ENCODE measurements at places on chromosomes 11 and 22.

- DNase-seq = no peak
Measured at GRCh38 chr22:39289975-39290720, 29.3 kb downstream of the RPL3 start.

- no peak for DNase-seq
Measured at GRCh38 chr11:96424693-96425092, 34.9 kb downstream of the JRKL start.

DNA sequence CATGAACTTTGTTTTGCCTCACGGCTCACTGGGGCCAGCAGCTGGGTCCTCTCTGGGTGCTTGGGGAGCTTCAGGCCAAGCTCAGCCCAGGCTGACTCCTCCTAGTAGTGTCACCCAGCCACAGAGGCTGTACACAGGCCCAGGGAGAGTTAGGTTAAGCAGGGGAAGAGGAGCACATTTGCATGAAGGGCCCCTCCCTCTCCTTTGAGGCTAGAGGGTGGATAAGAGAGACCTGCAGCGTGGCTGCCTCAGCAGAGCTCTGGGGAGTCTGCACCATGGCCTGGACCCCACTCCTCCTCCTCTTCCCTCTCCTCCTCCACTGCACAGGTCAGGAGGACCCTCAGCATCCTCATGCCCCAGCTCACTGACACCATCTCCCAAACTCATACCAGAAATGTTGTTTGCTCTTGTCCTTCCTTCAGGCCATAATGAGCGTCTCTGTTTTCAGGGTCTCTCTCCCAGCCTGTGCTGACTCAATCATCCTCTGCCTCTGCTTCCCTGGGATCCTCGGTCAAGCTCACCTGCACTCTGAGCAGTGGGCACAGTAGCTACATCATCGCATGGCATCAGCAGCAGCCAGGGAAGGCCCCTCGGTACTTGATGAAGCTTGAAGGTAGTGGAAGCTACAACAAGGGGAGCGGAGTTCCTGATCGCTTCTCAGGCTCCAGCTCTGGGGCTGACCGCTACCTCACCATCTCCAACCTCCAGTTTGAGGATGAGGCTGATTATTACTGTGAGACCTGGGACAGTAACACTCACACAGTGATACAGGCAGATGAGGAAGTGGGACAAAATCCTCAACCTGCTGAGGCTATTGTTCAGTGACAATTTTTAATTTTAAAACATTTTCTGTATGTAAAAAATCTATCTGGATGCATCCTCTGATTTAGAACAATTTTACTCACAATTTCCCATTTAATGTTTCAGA is 82.4 kb upstream of the VPREB1 start:
- no peak for DNase-seq

DNA sequence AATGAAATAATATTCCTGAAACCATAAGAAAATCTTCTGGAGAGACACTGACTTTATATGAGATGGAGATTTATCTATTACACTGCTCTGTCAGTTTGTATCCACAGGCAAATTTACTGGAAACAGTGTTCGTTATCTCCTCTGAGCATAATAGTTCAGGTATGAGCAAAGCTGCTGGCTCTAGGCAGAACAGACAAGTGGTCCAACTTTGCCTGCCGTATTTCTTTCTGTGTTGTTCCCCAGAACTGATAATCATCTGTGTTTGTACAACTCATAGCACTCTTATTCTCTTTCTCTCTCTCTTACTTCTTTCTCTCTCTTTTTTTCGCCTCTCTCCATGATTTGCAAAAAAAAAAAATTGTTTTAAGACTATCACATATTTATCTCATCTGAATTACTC is 623.8 kb upstream of the CHORDC1 start:
- DNase-seq = no peak

DNA sequence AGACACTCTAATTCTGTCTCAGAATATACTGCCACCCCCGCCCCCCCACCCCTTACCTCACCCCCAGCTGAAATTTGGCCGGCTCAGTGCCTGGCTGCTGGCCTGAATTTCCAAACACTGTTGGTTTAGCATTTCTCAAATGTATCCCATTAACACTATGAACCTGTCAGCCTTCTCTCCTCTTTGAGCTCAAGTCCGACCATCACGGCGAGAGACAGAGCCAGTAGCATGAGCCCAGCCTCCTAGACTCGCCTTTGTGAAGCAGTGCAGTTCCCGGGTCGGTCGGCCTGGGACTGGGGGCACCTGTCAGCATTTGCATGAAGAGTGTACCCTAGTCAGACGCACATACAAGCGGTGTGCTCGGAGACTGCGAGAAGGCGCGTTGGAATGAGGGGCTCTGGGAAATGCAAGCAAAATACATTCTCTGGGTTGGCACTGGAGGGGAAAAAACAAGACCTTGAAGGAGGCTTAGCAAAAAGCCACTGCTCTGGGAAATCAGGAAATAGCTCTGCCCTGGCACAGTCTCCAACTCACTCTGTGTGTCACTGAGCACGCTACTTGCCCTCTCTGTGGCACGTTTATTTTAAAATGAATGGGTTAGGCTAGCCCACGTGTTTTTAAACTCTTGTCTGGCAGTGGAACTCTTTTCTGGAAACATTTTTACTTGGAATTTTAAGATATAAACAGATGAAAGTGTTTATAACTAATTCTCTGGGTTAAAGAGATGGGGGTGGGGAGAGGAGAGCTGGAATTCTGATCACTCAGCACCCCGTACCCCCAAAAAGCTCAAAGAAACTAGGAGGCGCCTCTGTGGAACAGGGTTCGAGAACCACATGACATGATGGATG is 108.3 kb downstream of the TIMP3 start:
- DNase-seq = no peak

DNA sequence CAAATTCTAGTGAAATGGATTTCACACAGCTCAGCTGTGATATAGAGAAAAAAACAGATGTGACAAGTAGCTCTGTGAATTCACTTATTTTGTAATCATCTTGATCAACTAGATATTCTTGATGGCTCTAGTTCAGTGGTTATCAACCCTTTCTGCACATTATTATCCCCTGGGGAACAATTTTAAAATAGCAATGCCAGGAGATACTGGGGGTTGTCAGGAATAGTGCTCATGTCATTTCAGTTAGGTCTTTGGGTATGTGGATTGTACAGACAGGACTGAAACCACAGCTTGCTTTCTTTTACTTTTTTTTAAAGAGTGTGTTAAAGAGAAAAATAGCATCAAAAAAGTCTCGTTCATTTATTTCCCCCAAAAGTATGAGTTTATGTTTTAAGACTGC is 269.0 kb upstream of the PDGFD start:
- no peak for DNase-seq

- DNase-seq = no peak
Measured at GRCh38 chr11:132538642-132539041, 993.7 kb downstream of the OPCML start.

- peak; percentile 11 for DNase-seq
Measured at GRCh38 chr11:110522471-110522870, 92.7 kb downstream of the FDX1 start.

- DNase-seq = no peak
Measured at GRCh38 chr11:86737737-86738136, 62.6 kb upstream of the PRSS23 start.

- no peak for DNase-seq
Measured at GRCh38 chr22:47061226-47061625, 298.8 kb downstream of the TBC1D22A start.

DNA sequence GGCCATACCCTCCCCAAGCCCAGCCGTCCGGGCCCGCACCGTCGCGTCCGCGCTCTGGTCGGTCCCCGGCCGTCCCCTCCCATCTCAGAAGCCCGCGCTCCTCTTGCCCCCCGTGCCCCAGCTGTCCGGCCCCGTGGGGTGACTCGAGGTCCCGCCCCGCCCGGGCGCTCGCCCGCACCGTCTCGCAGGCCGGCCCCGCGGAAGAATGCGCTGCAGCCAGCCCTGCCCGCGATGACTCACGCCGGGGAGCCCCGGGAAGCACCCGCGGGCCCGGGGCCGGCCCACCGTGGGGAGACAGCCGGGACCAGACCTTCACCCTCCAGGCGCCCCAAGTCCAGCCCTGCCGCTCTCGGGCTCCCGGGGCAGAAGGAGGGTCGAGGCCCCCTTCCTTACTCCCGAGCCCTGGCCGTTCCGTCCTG is 320 bp upstream of the PHLDA2 start:
- DNase-seq = peak; percentile 90

- no peak for DNase-seq
Measured at GRCh38 chr11:76229690-76230240, 23.5 kb upstream of the WNT11 start.

GRCh38 chr11:126411971-126412381 is 56.5 kb downstream of the ST3GAL4 start:
- no peak for DNase-seq

GRCh38 chr11:12472401-12473005 is 95.1 kb downstream of the PARVA start:
- no peak for DNase-seq

DNA sequence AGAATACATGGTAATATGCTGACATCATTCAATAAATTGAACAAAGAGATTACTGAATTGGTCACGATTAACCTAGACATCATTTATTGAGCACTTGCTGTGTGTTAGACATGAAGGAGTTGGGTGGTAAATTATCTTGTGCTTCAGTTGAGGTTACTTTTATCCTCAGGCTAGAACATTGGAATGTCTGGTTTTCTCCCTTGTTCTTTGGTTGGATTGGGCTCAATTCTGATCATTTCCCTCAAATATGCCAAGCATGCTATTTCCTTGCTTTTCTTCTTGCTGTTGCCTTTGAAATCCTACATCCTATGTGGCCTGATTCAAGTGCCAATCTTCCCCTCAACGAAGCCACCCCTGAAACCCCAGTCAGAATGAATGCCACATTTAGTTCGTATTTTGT is 65.8 kb downstream of the DEUP1 start:
- DNase-seq = no peak

DNA sequence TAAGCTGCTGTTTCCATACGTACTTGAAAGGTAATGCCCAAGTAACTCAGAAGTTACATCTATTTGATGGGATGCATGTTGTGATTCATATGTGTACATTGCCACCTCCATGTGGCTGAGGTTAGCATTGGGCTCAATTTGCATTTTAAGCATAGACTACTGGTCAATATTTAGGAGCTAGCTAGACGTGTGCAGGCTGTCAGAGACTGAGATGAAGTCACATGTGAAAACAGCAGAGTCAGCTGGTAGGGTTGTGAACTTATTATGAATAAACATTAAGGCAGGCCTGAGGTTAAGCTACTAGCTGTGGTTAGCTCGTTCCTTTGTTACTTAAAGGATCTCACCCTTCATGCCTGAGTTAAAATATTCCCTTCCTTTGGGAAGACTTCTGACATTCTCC is 114.5 kb upstream of the MTNR1B start:
- DNase-seq = no peak

DNA sequence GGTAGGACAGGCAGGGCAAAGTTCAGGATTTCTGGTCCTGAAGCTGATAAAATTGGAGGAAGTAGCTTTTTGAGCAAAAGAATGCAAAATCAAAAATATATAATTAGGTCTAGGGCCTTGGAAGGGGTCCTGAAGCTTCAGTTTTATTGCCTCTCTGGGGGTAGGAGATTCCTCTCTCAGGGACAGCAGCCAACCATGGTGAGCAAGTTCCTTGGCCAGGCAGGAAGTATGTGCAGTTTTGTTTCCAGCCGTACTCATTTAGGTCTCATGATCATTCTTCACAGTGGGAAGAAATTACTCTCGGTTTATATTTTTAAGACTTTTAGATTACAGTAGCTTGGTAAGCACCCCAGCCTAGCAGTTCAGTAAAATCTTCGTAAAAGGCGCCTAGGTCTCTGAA is 2.9 kb upstream of the RAB38 start:
- DNase-seq = no peak

GRCh38 chr11:10762913-10763421 is 11.9 kb downstream of the CTR9 start:
- DNase-seq = no peak

DNA sequence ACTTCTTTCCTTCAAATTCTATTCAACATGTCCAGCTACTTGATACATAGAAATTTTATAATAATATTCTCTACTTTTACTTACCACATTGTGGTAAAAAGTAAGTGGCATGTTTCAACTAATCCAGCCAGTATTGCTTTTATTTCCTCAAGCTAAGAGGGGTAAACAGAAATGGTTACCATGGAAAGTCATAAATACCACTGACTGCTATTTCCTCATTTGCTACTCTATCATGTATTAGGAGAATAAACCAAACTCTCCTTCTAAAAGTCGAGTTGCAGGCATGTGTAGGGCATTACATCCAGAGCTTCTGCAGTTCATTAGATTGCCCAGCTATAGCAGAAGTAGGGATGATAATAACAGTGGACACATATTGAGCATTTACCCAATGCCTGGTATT is 208.4 kb downstream of the MAML2 start:
- peak; percentile 79 for DNase-seq

- DNase-seq = no peak
Measured at GRCh38 chr11:71451596-71452198, 1.3 kb upstream of the NADSYN1 start.

- DNase-seq = no peak
Measured at GRCh38 chr11:134947556-134947955, 535.5 kb upstream of the B3GAT1 start.

DNA sequence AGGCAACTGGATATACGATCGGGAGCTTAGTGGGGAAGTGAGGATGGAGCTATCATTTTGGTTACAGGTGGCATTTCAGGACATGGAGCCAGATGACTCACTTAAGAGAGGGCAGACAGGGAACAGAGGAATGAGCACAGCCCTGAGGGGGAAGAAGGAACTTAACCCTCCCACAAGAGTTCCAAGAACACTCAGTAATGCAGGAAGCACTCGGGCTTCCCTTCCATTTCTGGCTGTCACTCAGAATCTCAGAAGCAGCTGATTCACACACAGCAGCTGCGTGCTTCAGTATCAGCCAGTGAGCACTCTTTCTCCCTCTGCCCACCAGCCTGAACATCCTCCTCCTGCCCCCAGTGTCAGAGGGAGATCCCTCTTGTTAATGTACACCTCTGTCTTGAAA is 34.8 kb downstream of the EFCAB6 start:
- DNase-seq = peak; percentile 41

DNA sequence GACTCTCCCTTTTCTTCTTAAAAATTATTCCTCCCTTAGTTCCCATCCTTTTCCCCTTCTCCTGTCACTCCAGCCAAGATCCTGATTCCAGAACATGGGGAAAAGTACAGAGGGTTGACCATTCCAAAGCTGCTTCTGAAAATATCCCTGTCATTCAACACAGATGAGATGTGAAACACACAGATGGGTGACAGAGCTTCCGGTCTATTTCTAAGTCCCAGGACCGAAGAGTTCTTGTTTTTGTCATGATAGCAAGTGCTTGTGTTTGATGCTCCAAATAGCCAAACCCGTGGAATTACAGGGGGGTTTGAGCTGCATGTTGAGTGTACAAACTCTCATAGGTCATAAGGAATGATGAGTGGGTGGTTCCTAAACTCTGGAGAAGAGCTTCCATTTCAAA is 57.9 kb downstream of the PARVA start:
- DNase-seq = no peak

- no peak for DNase-seq
Measured at GRCh38 chr22:37167176-37167980, 17.7 kb upstream of the IL2RB start.

DNA sequence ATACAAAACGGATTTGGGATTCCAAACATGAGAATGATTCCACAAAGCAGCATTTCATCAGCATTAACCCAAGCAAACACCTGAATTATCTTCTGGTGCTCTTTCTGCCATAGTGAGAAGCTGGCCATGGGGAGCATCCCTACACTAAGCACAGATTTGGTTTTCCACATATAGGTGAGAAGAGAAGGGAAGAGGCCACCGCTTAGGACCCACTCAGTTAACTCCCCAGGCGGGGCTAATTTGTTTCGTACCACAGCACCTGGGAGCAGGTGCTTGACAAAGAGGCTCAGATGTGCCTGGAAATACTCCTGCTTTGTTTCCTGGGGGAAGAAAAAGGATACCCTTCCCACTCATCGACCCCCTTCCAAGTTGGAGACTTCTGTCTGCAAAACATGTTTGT is 64.2 kb downstream of the RAB30 start:
- DNase-seq = no peak

- no peak for DNase-seq
Measured at GRCh38 chr11:10818594-10818993, 9.9 kb upstream of the EIF4G2 start.

Measured in inflammatory macrophage treated with lipopolysaccharide for 4 hours (primary cell).